ENCODE measurements at places on chromosomes 5 and 9.

GRCh38 chr5:79418276-79418675 lies 95.7 kb downstream of the HOMER1 start:
- DNase-seq, result no peak

DNA sequence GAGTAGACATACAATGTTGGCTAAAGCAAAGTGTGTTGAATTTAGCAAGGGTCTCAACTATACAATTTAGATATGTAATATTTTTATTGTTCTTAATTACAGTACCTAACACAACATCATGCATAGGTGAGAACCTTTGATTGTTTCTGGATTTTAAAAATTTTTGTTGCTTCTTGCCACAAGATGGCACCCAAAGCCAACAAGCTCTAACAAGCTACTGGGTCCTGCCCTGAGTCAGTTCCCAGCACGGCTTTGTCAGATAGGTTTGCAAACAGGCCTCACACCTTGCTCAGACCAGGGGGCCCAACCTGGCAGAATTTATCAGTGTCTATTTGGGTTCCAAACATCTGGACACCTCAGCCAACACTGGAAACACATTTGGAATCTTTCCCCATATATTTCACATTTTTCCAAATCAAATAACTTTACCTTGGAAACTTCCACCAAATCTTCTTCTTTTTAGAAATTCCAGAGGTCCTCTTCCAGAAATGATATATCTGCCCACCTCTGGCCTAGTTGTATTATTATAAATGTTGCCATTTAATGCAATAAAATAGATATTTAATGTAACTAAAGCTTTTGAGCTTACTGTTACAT lies 49.5 kb upstream of the EGFLAM start:
- no peak for DNase-seq

DNA sequence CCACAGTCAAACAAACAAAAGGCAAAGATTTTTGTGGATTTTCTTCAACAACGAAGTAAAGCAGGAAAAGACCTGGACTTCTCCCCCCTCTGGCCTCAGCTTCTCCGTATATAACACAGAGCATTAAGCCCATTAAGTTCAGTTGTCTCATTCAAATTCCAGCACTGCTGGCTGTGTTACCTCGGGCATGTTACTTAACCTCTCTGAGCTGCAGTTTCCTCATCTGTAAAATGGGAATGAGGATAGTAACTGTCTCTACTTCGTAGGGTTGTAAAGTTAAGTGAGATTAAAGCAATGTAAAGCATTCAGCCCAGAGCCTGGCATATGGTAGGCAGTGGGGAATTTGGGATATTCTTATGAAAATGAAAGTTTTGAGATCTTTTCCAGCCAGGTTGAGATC lies 92.7 kb upstream of the SMIM23 start:
- no peak for DNase-seq

DNA sequence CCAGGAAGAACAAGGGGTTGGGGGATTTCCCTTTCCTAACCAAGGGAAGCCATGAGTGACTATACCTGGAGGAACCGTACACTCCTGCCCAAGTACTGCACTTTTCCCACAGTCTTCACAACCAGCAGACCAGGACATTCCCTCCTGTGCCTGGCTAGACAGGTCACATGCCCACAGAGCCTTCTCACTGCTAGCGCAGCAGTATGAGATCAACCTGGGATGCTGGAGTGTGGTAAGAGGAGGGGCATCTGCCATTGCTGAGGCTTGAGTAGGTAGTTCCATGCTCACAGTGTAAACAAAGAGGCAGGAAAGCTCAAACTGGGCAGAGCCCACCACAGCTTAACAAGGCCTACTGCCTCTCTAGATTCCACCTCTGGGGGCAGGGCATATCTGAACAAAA lies 35.9 kb downstream of the SAXO1 start:
- no peak for DNase-seq

- DNase-seq, result no peak
Observed at GRCh38 chr5:403995-404394, 39.0 kb upstream of the EXOC3 start.

- no peak for DNase-seq
Observed at GRCh38 chr9:137761032-137761431, 116.5 kb upstream of the CACNA1B start.

- DNase-seq, result no peak
Observed at GRCh38 chr9:135480071-135480939, 723 bp downstream of the PPP1R26 start.

DNA sequence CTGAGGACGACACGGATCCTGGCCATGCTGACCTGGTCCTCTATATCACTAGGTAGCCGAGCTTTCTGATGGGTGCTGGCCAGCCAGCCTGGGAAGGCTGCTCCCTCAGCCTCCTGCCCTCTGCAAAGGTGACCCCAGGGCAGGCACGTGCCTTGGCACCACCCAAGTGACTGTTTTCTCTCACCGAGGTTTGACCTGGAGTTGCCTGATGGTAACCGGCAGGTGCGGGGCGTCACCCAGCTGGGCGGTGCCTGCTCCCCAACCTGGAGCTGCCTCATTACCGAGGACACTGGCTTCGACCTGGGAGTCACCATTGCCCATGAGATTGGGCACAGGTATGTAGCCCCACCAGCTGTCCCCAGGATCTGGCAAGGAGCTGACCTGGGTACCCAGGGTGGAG lies 3.8 kb downstream of the ADAMTS13 start:
- no peak for DNase-seq

- no peak for DNase-seq
Observed at GRCh38 chr9:110842986-110843385, 174.4 kb downstream of the MUSK start.

DNA sequence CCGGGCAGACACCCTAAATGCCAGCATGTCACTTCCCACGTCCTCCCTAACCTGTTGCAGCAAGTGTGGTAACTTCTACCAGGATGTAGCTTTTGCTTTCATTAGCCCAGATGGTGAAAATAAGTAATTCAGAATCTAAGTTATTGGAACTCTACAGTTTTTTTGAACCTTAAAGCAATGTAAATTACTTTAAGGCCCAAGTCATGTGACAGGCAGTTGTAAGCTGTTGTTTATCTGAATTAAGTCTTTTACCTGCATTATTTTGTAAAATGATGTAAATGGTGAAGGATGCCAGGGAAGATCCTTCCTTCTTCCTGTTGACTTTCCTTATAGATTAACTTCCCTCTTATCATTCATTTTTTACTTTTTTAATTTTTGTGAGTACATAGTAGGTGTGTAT lies 670.2 kb downstream of the SEMA5A start:
- DNase-seq, result no peak

DNA sequence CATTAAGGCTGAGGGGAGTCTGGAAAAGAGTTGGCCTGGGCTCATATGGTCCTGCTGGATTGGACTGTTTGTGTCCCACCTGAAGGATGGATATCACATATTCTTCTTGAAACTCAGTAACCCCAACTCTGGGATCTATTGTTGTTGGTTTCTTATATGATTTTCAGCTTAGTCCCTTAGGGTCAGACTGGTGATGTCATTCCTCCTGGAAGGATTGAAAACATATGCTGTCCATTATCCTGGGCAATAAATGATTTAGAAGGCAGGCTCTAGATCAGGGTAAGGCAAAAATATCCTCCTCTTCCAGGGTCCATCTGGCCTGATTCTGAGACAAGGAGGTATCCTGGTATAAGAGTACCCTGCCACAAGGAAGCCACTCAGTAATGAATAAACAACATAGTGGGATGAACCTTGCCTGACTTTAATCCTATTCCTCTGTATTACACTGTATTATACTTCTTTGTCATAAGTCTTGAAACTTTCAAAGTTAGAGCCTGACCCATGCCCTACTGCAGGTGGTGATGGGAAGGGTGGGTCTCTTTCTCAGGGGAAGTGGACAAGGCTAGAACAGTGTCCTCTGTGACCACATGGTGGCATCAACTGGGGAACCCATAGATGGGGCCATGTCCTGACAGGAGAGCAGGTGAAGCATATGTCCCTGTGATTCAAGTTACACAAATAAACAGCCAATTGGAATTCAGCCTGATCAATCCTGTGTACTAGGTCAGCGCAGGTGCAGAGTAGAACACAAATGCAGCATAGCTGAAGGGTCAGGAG lies 454.4 kb upstream of the TRPC7 start:
- DNase-seq, result no peak

- no peak for DNase-seq
Observed at GRCh38 chr5:155750571-155750970, 576.4 kb upstream of the SGCD start.

GRCh38 chr9:9819886-9820285 lies 792.9 kb downstream of the PTPRD start:
- no peak for DNase-seq

DNA sequence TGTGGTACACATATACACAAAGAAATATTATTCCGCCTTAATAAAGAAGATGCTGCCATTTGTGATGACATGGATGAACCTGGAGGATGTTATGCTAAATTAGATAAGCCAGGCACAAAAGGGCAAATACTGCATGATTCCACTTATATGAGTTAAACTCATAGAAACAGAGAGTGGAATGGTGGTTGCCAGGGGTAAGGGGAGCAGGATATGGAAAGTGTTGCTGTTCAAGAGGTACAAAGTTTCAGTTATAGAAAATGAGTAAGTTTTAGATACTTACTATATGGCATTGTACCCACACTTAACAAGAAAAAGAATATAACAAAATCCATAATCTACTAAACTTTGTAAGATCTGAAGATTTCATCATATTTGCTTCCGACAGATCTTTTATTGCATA lies 252.2 kb downstream of the SYK start:
- no peak for DNase-seq

DNA sequence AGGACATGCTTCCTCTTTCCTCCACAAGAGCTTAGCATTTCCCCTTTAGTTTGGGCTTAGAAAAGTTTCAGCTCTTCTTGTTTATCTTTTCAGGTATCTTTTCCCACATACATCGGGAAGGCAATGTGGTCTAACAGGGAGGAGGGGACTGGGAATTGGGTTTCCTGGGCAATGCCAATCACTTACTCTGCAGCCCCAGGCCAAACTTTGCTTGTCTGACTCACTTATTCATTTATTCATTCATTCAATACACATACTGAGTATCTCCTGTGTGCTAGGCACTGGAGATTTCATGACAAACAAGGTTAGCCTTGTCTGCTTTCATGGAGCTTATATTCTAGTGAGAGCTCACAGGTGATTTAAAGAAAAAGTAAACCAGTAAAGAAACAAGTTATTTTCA lies 10.7 kb upstream of the POU4F3 start:
- DNase-seq, result no peak

DNA sequence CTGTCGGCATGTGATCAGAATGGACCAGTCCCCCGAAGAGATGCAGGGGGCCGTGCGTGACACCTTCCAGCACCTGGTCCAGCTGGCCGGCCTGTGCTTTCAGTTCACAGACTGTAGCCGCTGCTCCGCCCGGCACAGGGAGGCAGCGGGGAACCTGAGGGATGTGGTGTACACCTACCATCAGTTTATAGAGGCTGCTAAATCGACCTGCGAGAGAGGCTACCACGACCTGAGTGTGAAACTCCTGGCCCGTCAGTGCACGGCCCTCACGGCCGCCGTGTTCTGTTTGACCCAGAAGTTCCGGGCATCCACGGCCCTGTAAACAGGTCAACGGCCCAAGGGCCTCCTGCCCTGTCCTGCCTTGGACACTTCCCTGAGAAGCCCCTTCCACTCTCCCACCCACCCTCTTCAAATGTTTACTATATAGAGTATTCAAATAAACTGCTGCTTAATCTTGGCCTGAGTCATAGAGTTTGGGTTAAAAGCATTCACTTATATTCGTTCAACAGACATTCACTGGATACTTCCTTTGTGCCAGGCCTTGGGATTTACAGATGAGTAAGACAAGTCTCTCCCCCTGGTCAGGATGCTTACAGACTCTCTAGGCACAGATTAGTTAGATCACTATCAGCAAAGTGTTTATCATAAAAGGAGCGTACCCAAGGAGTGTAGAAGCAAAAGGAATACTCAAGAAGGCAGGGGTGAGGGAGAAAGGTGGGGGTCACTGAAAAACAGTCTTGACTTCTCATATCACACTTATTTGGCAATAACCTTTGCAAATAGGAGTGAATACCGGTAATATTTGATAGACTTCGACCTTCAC lies 6.9 kb upstream of the TRMT10B start:
- DNase-seq, result no peak

DNA sequence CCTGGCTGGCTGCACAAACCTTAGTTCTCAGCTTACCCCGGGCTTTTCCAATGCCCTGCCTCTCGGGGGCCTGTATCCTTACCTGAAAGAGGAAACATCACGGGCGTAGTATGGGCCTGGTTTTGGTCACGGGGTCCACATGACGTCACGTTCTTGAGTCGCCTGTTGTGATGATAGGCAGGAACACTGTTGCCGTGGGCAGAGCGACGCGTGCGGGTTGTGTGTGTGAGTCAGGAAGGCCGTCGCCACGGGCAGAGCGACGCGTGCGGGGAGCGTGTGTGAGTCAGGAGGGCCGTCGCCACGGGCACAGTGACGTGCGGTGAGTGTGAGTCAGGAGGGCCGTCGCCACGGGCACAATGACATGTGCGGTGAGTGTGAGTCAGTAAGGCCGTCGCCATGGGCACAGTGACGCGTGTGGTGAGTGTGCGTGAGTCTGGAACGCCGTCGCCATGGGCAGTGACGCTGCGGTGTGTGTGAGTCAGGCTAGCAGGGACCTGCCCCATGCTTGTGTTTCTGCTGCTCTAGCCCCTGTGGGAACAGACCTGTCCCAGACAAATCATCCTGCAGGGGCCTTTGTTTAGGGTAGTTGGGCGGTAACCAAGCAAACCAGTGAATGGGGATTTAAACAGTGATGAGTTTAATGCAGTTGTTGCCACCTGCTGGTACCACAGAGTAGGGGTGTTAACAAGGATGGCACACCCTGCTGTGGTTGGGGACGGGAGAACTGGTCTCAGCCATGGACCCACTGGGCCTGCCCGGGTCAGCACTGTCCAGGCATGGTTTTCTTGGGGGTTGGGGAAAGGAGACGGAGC lies 19.8 kb downstream of the TRIP13 start:
- DNase-seq, result peak; percentile 56

DNA sequence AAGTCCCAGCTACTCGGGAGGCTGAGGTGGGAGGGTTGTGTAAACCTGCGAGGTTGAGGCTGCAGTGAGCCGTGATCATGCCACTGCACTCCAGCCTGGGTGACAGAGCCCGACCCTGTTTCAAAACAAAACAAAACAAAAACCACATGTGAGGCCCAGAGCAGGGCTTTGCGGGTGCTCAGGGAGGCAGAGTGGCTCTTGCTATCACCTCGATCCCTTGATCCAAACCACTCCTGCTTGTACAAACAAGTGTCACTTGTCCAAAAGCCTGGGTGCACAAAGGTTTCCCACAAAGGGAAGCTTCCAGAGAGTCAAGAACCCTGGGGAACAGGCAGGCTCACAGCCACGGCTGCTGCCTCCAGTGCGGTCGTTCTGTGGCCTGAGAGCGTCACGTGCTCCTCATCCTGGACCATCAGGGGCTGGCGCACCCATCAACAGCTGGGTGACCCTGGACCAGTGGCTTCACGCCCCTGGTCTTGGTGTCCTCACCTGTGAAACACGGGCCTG lies 162.7 kb downstream of the C9orf50 start:
- DNase-seq, result no peak

DNA sequence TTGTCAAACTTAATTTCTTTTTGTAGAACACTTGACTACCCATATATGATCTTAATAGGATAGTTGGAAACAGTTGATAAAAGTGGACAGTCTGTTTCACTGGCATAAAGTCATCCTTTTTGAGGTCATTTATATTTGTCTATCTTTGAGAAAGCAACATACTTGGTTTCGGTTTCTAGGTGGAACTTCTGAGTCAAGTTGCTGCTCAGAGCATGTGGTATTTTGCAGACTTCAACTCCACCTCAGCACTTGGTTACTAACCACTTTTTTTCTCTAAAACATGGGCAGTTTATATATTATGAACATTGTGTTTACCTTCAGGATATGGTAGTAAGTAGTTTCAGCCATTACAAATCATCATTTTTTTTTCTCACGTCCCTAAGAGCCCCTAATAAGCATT lies 1749.0 kb upstream of the C9orf72 start:
- no peak for DNase-seq
